ENCODE measurements at places on chromosomes 5 and 9. TPM values are rescaled to one million over a fixed set of nuclear protein-coding genes. Genes with fewer than 3 reads are reported as not detected.

GRCh38 chr9:133098104-133098754 lies 22.8 kb downstream of the RALGDS start:
- no peak for DNase-seq
- no peaks in the 10 kb centered on the region for H3K4me1 ChIP-seq
- H3K27ac ChIP-seq = no peak overlapping the region
- H3K4me3 ChIP-seq = no peak overlapping the region
- no peaks in the 10 kb centered on the region for H3K27me3 ChIP-seq

GRCh38 chr9:132160802-132161742 lies 786 bp upstream of the NTNG2 start:
- H3K4me3 ChIP-seq = peak overlapping the region; percentile 8
- peaks cover 4% of the 10 kb centered on the region for H3K27me3 ChIP-seq
- DNase-seq = no peak
- no peaks in the 10 kb centered on the region for H3K36me3 ChIP-seq
- H3K4me1 ChIP-seq = peaks cover 16% of the 10 kb centered on the region
- H3K27ac ChIP-seq = no peak overlapping the region

DNA sequence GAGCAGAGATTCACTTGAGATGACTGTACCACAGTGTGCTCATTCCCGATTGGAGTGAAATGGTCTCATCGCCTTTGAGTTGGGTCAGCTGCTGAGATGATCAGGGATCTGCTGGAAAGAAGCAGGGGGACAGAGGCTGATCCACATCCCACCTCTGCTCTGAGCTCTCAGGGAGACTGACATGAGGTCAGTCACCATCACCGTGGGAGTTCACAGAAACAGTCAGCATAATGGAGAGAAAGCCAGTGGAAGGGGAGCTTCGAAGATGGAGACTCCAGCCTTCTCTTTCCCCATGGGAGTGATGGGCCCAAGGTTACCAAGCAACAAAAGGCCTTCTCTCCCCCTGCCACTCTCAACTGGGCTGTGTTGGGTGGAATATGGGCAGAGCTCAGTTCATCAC lies 276.4 kb downstream of the CDK5RAP2 start:
- H3K36me3 ChIP-seq = no peaks in the 10 kb centered on the region
- H3K27ac ChIP-seq = no peak overlapping the region
- DNase-seq = no peak
- no peaks in the 10 kb centered on the region for H3K4me1 ChIP-seq
- H3K4me3 ChIP-seq = no peak overlapping the region

DNA sequence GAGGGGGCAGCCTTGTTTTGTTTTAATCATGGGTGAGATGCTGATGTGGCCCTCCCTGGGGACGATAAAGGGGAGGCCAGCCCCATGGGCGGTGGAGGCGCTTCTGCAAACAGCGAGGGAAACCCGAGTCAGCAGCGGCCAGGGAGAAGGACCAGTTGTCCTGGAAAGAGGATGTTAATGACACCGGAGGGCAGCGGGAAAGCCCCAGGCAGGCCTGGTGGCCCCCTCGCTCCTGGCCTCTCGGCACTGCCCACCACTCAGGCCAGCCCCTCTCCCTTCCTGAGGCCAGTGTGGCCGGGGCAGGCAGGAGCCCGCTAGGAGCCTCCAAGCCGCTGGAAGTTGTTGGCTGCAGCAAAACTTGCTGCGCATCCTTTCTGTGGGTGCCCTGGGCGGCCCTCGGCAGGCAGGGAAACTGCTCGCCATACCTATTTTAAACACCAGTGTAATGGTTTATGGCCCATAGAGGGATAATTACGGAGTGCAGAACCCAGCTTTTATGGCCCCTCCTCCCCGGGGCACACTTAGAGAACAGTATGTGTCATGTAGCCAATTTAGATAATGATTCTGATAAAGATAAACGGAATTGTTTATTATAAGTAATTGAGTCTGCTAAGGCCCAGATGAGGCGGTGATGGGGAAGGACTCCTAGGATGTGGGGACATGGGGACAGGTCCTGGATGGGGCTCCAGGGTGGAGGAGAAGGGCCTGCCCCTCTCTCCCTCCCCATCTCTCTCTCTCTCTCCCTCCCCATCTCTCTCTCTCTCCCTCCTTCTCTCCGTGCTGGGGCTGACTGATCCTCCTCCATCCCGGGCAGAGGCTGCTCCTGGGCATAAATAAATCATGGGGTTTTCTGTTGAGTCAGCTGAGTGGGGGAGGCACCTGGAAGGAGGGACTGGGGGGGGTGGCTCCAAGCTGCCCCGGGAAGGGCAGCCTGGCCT lies 36.9 kb downstream of the LMX1B start:
- no peaks in the 10 kb centered on the region for H3K27me3 ChIP-seq
- DNase-seq = no peak
- H3K4me3 ChIP-seq = no peak overlapping the region
- H3K36me3 ChIP-seq = no peaks in the 10 kb centered on the region
- H3K4me1 ChIP-seq = peaks cover 46% of the 10 kb centered on the region

- no peak overlapping the region for H3K27ac ChIP-seq
- H3K27me3 ChIP-seq = no peaks in the 10 kb centered on the region
- H3K4me3 ChIP-seq = no peak overlapping the region
- DNase-seq = no peak
- H3K4me1 ChIP-seq = no peaks in the 10 kb centered on the region
Measured at GRCh38 chr9:88628811-88629210, 93.8 kb downstream of the NXNL2 start.

DNA sequence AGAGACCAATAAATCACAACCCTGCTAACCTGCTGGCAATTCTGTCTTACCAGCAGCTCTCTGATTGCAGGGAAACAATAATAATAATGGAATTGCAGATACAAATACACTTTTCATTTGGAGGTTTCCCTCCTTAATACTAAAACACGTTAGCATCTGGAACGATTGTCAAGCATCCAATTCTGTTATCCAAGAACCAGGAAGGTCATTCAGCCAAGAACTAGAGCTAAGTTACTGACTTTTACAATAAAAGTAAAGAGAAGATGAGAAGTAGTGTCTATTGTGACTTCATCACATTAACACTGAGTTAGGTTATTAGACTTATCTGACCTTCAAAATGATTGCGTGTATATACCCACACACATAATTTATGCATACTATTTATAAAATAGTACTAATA lies 335.6 kb downstream of the BRINP1 start:
- no peaks in the 10 kb centered on the region for H3K27me3 ChIP-seq
- no peaks in the 10 kb centered on the region for H3K4me1 ChIP-seq
- no peaks in the 10 kb centered on the region for H3K36me3 ChIP-seq
- no peak overlapping the region for H3K27ac ChIP-seq

DNA sequence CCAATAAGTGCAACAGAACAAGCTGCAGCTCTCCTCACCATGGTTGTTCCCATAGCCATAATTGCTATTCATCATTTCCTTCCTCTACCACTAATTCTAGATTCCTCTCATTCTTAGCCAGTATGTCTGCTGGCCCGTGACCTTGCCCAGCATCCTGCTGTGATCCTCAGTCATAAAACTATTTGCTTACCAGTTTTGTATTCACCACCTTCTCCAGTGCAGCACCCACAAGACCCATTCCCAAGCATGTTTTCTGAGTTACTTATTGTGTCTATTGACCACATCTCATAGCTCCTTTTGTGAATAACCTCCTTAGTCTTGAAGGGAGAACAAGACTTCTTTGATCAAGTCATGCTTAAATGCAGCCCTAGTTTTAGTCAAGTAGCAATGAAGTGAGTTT lies 488.0 kb upstream of the CTNND2 start:
- H3K4me1 ChIP-seq = no peaks in the 10 kb centered on the region
- H3K4me3 ChIP-seq = no peak overlapping the region
- DNase-seq = no peak
- H3K36me3 ChIP-seq = no peaks in the 10 kb centered on the region
- H3K27me3 ChIP-seq = no peaks in the 10 kb centered on the region

DNA sequence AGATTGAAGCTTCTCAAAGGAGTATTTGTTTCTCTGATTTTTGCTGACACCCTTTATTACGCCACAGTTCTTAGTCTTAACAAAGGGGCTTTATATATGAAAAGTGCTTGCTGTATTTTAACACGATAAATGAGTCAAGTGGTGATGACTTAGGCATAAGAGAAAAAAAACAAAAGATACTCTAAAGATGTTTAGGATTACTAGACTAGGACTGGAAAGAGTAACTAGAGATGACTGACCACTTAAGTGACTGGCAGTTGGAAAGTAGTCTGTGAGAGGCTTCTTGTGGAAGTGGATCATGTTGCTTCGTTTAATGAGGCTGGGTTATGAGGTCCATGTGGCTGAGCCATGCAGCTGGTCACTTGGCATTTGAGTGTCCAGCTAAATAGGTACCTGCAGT lies 69.4 kb upstream of the ACTBL2 start:
- no peak overlapping the region for H3K4me3 ChIP-seq
- no peak for DNase-seq
- H3K36me3 ChIP-seq = no peaks in the 10 kb centered on the region
- H3K4me1 ChIP-seq = no peaks in the 10 kb centered on the region

GRCh38 chr5:61701877-61702602 lies 370.0 kb downstream of the ZSWIM6 start:
- H3K4me1 ChIP-seq = no peaks in the 10 kb centered on the region
- no peak overlapping the region for H3K27ac ChIP-seq
- no peak for DNase-seq
- no peaks in the 10 kb centered on the region for H3K27me3 ChIP-seq
- H3K36me3 ChIP-seq = no peaks in the 10 kb centered on the region

DNA sequence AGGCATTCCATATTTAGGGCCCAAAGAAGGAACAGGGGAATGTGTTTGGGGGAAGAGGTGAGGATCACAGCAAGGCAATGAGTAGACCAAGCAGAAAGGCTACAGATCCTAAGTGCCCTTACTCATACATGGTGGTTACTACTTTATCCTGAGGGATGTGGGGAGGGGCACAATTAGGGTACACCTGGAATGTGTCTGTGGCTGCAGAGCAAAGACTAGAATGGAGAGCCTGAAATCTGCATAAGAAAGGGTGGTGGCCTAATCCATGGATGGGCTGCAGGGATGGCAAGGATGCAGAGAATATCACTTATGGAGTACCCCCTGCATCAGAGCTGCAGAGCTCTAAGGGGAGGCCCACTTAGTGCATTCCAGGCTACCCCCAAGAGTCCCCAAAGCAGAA lies 352.6 kb upstream of the TRPC7 start:
- no peaks in the 10 kb centered on the region for H3K27me3 ChIP-seq
- no peak overlapping the region for H3K27ac ChIP-seq
- no peak overlapping the region for H3K4me3 ChIP-seq

DNA sequence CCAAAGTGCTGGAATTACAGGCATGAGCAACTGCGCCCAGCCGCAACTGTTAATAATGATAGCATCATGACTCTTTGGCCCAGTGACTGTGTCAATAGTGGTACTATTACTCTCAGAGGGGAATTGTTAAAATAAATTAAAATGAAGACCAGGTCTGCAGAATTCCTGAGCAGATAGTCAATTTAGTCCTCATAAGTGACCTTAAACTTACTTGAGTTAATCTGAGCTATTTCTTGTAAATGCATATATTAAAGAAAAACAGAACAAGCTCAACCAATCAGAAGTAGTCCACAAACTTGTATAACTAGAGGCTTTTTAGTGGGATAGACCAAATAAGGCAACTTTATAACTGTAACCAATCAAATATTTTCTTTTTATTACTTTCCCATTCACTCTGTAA lies 1.7 kb upstream of the RECK start:
- no peak overlapping the region for H3K27ac ChIP-seq
- DNase-seq = no peak
- 0 out of 2 replicates have a peak, but pooled peaks cover under 1% of the 10 kb centered on the region for H3K4me1 ChIP-seq
- no peaks in the 10 kb centered on the region for H3K27me3 ChIP-seq
- H3K36me3 ChIP-seq = no peaks in the 10 kb centered on the region

- H3K4me1 ChIP-seq = peaks cover 8% of the 10 kb centered on the region
- H3K27ac ChIP-seq = no peak overlapping the region
- no peak overlapping the region for H3K4me3 ChIP-seq
- H3K27me3 ChIP-seq = no peaks in the 10 kb centered on the region
Measured at GRCh38 chr5:132291026-132291425, 3.2 kb upstream of the SLC22A4 start.

DNA sequence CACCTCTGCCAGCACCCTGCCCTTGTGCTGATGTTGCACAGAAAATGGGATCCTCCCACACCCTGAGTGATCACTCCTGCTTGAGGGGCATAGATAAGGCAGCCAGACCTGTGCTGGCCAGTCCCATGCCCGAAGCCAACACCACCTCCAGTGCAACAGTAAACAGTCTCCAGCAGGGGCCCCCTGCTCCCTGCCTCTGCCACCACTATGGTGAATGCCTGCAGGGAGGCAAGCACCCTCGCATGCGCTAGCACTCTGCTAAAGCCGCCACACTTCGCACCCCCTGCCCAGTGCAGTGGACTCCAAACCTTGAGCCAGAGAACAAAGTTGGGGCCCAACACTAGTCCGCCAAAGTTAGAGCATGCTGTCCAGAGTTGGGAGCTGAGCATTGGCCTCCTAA lies 118.7 kb downstream of the PJA2 start:
- no peak overlapping the region for H3K27ac ChIP-seq
- H3K27me3 ChIP-seq = no peaks in the 10 kb centered on the region
- H3K4me3 ChIP-seq = no peak overlapping the region
- no peak for DNase-seq
- no peaks in the 10 kb centered on the region for H3K4me1 ChIP-seq

Gene LRRC14B
- not detected for total RNA-seq

Gene MSH3
- 15.9 TPM for total RNA-seq

Gene AGXT2
- 0.21 TPM for total RNA-seq

Gene FRMD3
- total RNA-seq = 0.12 TPM

Gene ACO1
- total RNA-seq = 54.7 TPM

Gene CNTFR
- total RNA-seq = 0.39 TPM
